T-cell (primary cell): ENCODE measurements at places on chromosomes 13 and 19.

DNA sequence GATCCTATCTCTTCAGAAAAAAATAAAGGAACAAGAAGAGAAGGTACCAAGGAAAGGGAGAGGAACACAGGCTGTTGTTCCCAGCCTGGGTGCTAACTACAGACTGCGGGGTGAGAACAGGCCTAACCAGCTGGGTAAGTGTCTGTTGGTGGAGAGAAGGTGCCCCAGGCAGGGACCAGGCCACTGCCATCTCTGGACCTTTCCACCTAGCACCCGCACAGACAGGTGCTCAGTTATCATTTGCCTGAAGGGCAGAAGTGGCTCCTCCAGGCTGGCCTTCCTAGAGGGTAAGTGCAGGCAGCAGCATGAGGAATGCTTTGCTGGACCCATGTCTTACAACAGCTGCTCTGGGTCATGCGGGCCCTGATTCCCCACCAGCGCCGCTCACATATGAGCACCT lies 10.1 kb downstream of the DNMT1 start:
- no peak for DNase-seq

DNA sequence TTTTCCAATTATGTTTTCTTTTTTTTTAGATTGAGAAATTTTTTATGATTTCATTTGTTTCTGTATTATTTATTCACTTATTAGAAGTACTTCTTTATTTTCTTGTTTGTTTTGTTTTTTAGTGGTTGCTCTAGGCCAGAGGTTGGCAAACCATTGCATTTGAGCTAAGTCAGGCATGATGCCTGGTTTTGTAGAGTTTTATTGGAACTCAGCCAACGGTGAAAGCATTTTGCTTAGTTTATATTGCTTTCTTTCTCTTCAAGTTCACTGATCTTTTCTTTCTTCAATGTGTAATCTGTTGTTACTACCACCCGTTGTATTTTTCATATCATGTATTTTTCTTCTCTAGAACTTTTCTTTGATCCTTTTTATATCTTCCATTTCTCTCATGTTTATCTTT lies 19.7 kb downstream of the ZNF567 start:
- no peak for DNase-seq

- DNase-seq: no peak
These were observed 81.1 kb upstream of the SIAH3 start for GRCh38 chr13:45932676-45933075.

DNA sequence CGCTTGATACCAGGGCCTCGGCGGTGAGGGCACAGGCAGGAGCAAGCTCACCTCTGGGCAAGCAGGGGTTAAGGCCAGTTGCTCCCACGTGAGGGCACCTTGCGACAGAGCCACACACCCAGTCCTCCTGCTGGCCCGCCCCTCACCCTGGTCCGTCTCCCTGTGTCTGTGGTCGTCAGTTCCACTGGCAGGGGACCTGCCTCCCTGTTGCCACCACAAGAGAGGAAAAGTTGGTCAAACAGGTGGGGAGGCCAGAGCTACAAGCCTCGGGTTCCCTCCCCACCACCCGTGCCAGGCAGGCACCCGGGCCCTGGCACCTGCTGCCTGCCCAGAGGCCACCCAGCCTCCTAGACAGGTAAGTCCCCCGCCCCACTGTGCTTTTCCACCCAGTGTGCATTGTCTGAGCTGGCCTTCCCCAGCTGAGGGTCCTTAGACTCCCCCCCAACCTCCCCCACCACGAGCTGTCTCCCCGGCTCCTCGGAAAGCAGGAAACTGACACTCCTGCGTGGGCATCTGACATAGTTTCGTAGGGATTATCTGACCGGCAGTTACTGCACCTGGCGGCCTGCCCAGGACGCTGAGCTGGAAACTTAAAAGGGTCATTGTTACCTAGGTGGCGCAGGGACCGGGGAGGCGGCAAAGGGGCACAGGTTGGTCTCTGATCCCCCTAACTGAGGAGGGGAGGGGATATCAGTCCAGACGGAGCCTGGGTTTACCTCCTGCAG lies at the start of gene TJP3:
TSS of gene TJP3 (plus strand) at position 178 of the 725 bp plus-strand sequence. CDS start 20,049 bp downstream, outside the sequence.
- no peak for DNase-seq

DNA sequence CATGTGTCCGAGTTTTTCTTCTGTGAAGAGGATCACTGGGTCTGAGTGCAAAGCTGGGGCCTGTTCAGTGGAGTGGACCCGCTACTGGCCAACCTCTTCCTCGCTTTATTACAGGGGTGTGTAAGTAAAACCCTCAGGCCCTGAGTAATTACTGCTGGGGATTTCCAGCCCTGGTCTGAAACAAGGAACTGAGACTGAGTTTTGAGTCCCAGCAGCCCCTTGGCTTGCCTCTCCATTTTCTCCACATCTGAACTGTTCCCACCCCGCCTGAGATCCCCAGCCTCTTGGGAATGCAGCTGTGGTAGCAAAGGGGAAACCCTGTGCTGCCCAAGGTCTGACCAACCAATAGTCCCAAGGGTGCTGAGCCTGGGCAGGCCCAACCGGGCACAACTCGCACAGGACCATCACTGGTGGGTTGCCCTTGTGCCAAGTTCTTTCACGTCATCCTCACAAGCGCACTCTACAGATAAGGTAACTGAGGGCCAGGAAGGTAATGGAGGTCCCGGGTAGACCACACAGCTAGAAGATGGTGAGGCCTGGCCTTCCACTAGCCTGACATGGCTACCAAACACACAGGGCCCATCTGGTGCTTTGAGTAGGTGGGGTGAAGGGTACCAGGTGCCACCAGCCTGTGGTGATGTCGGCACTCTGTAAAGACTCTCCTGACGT lies 13.7 kb upstream of the SLC35E1 start:
- no peak for DNase-seq

GRCh38 chr13:86383151-86383550 lies 583.9 kb upstream of the SLITRK6 start:
- no peak for DNase-seq
